ENCODE measurements at places on chromosomes 7 and 10.

DNA sequence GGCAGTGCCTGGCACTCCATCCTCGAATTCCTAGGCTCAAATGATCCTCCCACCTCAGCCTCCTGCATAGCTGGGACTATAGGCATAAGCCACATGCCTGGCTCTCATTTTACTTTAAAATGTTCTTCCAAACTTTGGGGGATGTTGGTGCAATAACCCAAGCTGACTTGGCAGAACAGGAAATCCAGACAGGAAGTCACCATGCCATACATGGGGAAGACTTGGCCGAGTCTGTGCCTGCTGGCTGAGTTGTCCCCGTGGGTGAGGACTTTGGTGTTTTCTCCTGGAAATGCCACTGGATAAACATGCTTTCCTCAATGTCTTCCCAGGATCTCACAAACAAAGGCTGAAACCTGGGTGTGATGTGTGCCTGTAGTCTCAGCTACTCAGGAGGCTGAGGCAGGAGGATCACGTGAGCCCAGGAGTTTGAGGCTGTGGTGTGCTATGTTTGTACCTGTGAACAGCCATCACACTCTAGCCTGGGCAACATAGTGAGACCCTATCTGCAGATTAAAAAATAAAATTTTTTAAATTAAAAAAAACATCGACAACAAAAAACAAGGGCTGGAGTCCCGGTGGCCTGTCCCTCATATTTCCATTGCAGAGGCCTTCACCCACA lies 19.8 kb downstream of the HKDC1 start:
- DNase-seq = no peak

- no peak for DNase-seq
Observed at GRCh38 chr10:126205486-126206205, 182.6 kb downstream of the ADAM12 start.

- peak; percentile 62 for DNase-seq
Observed at GRCh38 chr10:59993931-59994330, 87.6 kb upstream of the CCDC6 start.

GRCh38 chr7:6299774-6300173 lies 27.4 kb upstream of the CYTH3 start:
- DNase-seq = no peak

All from LoVo (cell line).